ENCODE measurements at places on chromosomes 5 and 9. TPM values are rescaled to one million over a fixed set of nuclear protein-coding genes. Genes with fewer than 3 reads are reported as not detected.

DNA sequence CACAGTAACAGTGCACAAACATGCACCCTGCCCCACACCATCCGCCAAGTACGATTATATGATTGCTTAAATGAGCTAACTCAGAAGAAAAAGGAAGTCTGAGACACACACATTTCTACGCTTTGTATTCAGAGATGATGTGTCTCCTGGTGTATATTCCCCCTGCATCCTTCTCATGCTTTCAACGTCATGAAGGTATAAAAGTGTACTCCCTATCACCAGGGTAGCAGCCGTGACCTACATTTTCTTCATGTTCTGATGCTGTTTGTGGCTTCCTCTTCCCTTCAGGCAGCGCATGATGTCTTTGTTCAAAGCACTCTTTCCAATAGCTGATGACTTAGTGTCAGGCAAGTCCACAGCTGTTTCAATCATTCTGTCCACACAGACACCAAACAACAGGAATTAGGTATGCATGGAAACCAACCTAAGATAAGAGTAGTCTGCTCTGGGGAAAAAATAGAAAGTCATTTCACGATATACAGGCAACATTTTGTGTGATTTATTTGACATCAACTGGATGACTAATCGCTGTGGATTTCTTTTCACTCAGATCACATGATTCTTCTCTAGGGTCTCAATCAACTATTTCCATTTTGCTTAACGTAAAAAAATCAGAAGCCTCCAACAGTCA is 269.4 kb upstream of the PTGER4 start:
- DNase-seq, result no peak

DNA sequence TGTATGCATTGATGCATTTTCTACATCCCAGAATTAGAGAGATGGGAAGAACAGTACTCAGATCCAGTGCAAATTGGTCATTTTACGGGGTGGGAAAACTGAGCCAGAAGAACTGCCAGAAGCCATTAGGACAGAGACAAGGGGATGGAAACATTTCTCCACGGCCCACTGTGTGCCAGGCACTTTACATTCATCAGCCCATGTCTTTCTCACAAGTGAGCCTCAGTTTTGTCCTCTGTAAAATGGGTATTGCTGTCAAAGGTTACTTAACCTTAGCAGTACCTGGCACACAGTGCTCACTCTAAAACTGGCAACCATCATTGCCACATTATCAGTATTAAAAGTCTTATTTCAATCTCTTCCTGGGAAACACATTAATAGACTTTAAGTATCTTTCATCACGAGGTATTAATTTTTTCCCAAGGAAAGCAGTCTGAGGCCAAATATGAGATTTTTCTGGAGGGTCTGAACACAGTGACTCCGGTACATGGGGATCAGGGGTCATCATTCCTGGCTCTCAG is 5.2 kb downstream of the DUSP1 start:
- DNase-seq, result no peak

DNA sequence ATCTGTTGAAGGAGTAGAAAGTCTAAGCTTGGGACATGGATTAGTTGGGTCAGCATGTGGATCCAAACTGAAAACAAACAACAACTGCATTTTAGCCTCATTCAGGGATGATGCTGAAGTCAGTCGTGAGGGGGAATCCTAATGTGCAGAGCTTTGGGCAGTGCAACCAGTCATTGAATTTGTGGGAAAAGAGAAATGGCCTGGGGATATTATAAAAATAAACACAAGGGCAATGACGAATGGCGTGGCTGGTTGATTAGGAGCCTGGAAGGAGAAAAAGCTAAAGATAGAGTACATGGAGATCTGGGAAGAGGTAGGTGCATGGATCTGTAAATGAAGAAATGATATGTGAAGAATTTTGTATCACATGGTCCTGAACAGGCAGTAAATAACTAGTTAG is 477.6 kb downstream of the TLE1 start:
- no peak for DNase-seq

GRCh38 chr9:8362250-8362649 is 562.7 kb upstream of the DMAC1 start:
- DNase-seq, result no peak

- DNase-seq, result no peak
Observed at GRCh38 chr5:135386886-135387628, 12.0 kb downstream of the MACROH2A1 start.

GRCh38 chr5:139381837-139382761 is 998 bp downstream of the SLC23A1 start:
- DNase-seq, result no peak

DNA sequence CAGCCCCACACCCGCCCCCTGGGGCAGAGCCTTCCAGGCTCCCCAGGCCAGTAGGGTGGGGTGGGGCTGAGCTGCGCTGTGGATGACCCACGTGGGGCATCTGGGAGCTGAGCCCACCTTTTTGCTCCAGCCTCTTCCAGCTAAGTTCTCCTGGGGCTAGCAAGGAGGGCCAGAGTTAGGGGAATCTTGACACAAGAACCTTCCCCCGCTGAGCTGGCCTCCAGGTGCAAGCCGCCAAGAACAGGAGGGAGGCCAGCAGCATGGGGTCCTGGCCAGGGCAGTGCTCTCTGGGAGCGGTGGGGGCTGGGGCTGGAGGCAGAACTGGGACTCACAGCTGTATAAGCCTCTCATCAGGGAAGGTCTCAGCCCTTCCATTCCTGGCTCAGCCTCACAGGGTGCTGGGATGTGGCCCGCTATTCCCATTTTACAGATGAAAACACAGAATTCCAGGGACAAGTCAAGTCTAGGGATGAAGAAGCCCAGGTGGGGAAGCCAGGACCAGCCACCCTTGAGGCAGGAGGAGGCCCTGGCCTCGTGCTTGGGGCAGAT is 21.5 kb downstream of the SARDH start:
- no peak for DNase-seq

DNA sequence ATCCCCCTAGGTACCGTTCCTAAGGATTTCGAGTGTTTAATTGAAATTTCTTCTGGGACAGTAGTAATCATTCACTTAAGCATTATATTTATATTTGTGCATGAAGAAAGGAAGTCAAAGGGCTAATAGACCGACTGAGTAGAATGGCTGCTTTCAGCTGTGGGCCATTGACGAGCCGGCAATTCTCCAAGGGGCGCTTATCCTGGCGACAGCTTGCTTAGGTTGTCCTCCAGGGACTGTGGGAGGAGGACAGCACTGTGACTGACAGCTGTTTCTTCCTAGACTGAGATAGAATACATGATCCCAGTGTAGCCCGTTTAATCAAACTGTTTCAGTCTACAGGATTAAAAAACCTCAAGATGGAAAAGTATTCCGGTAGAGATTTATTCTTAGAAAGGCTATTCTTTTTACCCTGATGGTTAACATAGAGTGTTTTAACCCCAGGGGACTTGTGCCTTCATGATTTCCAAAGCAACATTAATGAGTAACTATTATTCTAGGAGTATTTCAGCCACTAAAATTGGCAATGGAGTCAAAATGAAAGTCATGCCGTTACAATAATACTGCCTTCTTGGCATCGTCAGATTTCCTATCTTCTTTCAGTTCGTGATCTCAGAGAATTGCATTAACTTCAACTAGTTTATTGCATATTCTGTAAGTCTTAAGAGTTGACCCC is 943.1 kb upstream of the WWC1 start:
- no peak for DNase-seq

DNA sequence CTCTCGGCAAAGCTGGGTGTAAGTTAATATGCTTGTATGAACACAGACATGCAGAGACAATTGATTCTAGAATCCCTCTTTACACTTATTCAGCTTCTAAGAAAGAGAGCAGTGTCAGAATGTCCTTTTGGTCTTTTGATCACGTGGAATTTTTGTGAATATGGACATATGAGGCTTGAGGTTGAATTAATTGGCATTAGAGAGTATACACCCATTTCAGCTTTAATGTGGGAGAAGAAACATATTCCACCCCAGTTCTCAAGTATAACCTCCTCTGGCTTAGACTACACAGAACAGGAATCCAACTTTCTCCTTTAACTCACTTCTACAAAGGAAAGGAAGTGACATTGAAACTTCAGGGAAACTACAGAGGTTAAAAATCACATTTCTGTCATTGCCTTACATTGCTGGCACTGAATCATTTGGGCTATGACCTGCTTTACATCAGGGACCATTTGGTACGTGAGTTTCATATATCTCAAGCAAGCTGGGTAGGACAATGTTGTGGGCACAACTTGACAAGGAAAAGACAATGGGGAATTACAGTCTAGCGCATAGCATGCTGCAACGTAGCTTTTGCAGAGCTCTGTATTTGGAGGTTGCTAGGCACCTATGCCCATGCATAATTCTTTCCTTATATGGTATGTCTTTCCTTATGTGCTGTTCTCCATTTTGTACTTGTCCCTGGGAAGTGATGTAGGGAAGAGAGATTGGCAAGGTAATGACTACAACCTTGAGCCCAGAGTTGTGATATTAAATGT is 19.5 kb downstream of the DAB2 start:
- no peak for DNase-seq

DNA sequence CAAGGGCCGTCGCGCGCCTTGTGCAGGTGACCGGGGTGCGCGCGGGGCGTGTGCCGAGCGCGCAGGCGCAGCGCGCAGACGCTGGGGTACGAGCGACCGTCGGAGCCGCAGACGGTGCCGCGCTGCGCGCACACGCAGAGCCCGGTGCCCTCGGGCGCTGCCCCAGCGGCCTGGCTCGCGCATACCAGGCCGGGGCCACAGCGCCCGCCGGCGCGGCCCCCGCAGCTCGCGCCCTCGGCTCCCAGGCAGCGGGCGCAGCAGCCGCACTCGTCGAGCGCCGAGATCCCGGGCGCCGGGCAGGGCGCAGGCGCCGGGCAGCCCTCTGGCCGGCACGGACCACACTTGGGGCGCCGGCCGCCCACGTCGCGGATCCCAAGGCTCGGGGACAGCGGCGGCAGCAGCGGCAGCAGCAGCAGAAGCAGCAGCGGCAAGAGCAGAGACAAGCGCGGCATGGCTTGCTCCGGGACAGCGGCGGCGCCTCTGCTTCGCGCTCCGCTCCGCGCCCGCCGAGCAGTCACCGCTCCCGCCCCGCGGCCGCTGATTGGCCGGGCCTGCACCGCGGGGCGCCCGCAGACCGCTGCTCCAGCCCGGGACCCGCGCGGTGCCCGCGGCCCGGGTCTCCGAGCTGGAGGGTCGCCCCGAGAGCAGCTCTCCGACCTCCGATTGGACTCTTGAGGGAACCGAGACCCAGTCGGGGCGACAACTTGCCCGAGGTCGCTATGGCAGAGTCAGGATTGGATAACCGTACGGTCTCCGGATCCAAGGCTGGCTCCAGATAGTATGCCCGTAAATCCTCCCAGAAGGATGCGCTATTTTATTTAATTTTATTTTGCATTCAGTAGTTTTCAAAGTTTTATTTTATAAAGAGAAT is at the start of gene IGFBPL1:
Gene IGFBPL1 (minus strand): TSS at position 482 of the 871 bp plus-strand sequence. CDS start 30 bp downstream, at position 452.
- DNase-seq, result peak; percentile 55

DNA sequence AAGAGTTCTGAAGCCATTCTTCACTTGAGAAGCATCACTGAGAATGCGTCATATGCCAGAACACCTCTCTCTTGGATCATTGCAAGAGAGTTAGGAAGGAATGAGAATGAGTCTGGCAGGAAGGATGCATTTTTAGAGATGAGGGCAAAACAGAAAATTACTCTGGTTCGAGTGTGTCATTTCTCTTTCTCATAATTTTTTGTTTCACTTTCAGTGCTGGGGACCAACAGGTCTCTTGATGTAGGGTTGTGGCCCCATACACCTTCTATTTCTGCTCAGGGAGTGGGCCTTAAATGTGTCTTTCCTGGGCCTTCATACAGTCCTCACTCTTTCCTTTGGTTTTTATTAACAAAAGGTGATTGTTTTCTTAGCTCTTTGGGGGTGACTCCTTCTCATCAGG is 302.4 kb downstream of the NR3C1 start:
- no peak for DNase-seq

DNA sequence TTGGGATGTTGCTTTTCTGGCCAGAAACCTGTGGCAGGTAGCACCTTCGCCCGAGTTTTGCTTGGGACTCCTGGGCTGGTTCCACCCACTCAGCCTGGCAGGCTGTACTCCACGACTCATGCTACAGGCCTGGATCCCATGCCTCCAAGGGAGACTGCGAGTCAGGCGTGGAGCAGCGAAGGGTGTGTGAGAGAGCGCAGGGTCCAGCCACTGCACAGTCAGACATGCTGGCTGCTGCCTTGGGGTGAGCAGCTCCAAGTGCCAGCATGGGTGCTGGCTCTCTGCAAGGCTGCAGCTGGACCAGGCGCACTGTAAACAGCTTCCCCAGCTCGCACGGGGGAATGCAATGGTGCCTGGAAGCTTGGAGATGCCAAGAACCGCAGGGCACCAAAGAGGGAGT is 249.6 kb upstream of the EDIL3 start:
- DNase-seq, result no peak

GRCh38 chr5:42951293-42951840 is 88.8 kb downstream of the ANXA2R start:
- peak; percentile 33 for DNase-seq

GRCh38 chr5:113343343-113343742 is 91.4 kb downstream of the TSSK1B start:
- DNase-seq, result no peak

DNA sequence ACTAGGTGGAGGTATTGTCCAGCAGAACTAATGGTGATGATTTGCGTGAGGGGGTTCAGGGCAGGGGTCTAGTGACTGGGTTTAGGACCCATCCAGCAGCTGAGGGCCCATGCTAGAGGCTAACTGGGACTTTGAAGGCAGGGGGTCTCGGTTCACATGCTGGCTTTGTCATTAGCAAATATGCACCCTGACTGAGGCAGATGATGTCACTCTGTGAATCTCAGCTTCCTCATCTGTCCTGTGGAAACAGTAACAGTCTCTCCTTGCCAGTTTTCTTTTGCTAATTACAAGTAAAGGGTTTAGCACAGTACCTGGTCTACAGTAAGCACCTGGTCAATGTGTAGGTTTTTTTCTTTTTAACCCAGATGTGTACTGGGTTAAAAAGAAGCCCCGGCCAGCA is 5.2 kb downstream of the SH2D3C start:
- DNase-seq, result no peak

- no peak for DNase-seq
Observed at GRCh38 chr5:57503433-57503832, 20.8 kb upstream of the ACTBL2 start.

DNA sequence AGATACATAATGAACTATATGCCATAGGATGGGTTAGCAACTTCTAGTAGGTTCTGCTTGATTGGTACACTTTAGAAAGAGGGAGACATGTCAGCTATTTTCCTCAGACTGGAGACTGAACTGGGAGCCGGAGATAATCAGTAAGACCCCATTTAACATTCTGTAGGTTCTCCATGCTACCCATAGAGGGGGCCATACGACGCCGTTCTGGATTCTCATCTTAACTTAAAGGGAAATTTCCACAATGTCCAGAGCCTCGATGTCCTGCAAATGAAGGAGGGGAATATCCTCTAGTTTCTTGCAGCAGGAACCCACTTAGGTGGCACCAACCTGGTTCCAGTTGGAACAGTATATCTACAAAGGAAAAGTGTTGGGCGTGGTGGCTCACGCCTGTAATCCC is 22.3 kb upstream of the NPM1 start:
- no peak for DNase-seq

SPTLC1 gene
- 81.9 TPM for total RNA-seq

PDLIM4 gene
- total RNA-seq, result 2.0 TPM

MRPS27 gene
- total RNA-seq, result 69.3 TPM

PRR16 gene
- 1.2 TPM for total RNA-seq

LCN6 gene
- total RNA-seq, result not detected

ATP10B gene
- total RNA-seq, result 2.4 TPM

All from frontal cortex (tissue), 4 donors.